Activated CD8-positive, alpha-beta memory T cell treated with anti-CD3 and anti-CD28 coated beads, Interleukin-2, amount 10 ng/mL, durations not matched to agents 7 days and 5 days (primary cell): ENCODE measurements at places on chromosomes 6 and 20.

- no peak for DNase-seq
These were observed 313.7 kb downstream of the SOX4 start for GRCh38 chr6:21907291-21907690.

DNA sequence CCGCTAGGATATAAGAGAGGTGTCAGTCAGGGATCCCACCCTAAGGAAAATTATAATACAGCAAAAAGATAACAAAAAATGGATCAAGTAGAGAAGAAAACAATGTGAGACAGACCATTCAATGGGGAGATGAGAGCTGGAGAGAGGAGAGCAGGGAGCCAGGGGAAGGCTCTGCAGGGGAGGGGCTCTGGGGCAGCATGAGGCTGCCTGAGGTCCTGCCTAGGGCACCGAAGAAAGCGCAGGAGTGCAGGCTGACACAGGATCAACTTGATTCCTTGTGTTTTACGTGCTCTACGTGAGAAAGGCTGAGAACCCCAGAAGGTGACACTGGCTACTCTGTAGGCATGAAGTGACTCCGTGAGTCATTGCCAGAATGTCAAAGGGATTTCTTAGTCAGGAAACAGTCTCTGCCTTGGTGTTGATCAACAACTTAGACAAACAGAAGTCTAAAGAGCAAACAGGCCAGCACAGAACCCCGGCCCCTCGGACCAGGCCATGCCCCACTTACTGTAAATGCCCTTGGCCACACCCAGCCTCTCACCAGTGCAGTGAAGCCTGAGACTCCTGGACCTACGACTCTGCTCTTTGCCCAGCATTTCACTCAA is 290.1 kb upstream of the PRDM1 start:
- no peak for DNase-seq

DNA sequence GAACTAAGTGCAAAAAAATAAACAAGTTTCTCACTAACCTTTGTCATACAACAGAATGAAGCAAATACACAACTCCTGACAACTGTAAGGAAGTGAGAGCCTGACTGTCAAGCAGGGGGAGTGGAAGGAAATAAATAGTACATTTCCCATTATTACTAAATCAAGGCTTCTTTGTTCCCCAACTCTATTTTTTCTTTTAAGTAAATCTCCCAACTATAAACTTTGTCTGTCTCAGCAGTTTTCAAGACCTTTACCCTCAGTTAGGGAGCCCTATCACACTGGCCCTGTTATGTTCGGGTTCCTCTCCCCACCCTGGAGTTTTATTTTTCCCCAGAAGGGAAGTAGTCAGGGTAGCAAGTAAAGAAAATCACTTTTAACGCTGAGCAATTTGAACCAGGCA is 24.1 kb upstream of the IPCEF1 start:
- no peak for DNase-seq

- no peak for DNase-seq
These were observed 24.4 kb downstream of the SYNDIG1 start for GRCh38 chr20:24493661-24494459.

DNA sequence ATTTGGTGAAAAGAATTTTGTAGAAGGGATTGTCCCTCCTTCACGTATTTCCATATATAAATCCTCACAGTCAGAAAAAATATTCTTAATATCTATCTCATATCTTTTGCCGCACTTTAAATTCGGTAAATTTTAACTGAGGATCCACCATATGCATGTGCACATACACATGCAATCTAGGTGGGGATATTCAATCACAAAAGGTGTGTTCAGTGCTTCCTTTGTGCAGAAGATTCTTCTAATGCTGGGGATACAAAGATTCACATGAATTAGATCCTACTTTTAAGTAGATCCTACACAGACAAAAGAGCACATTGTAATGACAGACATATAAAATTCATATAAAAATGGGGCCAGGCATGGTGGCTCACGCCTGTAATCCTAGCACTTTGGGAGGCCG is 13.6 kb upstream of the HLA-DRB1 start:
- DNase-seq, result no peak

DNA sequence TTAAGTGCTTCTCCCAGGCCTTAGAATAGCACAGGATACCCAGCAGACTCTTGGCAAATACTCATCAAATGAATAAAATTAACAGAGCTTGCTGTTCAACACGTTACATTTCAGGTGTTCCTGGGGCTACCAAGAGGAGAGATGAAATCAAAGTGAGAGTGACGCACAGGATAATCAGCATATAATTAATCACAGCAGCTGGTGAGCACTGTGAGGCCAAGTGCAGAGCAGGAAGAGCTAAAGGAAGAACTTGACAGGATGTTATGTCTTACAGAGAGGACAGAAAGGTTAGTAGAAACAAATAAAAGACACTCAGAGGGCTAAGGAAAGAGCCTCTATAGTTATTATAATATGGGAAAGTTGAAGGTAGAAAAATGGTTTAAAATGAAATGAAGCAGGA is 8.8 kb downstream of the PPIL1 start:
- DNase-seq, result no peak

DNA sequence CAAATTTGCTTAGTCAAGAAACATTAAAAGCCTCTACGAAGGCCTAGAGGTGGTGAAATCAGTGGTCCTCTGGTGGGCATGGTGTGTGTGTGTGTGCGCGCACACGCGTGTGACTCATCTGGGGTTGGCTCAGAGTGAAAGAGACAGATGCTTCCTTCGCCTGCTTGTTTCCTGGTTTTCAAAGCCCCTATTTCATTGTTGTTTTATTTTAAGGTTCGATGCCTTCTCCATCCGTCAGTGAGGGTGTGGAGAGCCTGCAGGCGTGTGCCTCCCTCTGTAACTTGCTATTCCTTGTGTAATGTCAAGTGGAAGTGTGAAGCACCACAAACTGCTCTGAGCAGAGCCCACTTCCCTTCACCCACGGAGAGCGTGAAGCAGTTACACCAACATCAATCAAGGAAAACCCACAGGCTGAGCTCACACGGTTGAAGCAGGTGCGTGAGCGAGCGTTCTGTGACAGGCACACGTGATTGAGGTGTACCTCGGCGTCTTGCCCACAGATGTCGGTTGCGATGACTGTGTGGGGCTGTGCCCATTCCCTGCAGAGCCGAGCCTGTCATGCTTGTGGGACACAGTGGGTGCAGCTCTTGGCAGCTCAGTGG is 233.9 kb downstream of the PRL start:
- peak; percentile 72 for DNase-seq

GRCh38 chr20:59948828-59949720 is 8.9 kb downstream of the FAM217B start:
- DNase-seq, result peak; percentile 59

DNA sequence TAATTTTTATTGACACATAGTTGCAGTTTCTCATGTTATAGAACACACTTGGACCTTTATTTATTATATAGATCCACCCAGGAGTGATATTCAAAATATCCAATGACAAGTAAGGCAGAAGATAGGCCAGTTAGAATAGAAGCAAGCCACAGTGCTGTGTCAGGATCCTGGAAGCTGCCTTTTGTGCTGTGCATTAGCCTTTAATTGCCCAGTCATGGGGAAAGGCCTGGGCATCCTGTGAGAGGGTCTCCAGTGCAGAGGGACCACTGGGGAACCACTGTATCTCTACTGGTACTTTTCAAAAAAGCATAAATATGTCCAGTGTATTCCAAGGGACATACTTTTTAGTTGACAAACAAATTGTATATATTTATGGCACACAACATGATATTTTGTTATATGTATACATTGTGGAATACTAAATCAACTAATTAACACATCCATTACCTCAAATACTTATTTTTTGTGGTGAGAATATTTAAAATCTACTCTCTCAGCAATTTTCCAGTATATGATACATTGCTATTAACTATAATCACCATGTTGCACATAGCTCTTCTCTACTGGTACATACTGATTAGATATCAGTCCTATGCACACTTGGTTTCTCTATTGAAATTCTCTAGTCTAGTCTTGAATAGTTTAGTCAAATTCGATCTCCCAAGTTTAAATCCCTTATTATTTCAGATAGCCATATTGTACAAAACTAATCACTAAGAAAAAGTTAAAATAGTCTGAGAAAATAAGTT is 59.5 kb downstream of the CDC40 start:
- DNase-seq, result no peak

- no peak for DNase-seq
These were observed 112.7 kb downstream of the GJA1 start for GRCh38 chr6:121548131-121548530.

- DNase-seq, result no peak
These were observed 96.9 kb downstream of the TCP11 start for GRCh38 chr6:35044145-35044745.

- DNase-seq, result no peak
These were observed 155.0 kb downstream of the GRM1 start for GRCh38 chr6:146183831-146184230.

DNA sequence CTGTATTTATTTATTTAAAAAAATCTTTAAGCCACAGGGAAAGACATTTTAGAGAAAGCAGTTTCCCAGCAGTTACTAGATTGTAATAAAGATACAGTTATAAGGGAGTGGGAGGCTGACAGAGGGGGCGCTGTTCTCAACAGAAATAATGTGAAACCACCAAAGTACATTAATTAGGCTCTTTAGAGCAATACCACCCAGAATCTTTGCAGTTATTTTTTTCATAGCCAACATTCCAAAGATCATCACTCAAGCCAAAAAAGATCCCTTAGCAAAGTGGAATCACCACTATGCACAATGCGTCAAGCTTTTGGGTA is 331.3 kb upstream of the DEFB112 start:
- DNase-seq, result no peak

DNA sequence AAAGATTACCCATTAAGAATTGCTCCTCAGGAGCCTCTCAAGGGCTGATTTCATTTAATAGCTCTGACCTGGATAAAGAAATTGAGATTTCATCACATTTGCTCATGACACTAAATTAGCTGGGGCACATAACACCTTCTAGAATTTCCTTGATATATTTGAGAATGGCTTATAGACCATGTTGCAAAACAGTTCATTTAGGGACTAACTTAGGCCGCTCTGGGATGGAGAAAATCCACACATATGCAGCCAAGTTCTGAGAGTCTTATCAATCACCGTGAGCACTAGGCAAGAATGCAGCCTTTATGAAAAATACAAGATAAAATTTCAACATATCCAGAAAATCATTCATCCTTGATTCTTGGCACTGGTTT is 91.0 kb upstream of the MCHR2 start:
- no peak for DNase-seq

DNA sequence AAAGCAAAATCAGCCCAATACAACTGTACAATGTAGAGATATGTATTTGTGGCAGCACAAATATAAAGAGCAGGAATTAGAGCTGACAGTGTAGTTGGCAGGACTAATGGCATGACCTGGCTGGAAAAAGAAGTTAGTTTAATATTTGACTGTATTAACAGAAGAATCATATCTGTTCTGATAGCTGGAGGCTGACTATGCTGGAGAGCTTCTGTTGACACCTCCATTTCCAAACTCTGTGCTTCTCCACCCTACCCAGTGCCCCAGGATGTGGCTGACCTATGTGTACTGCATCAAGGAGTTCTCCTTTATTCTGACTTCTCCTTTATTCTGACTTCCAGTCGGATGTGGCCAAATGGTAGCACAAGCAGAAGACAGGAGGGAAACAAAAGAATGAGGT is 299.3 kb downstream of the PKHD1 start:
- no peak for DNase-seq

DNA sequence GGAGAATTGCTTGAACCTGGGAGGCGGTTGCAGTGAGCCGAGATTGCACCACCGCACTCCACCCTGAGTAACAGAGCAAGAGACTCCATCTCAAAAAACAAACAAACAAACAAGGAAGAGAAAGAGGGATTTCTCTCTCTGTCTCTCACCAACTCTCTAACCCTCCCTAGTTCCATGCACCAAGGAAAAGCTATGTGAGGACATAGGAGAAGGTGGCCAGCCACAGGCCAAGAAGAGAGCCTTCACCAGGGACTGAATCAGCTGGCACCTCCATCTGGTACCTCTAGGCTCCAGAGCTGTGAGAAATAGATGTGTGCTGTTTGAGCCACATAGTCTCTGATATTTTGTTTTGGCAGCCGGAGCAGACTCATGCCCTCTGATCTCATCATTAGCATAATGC is 9.0 kb upstream of the FAM110A start:
- DNase-seq, result peak; percentile 34

- peak; percentile 37 for DNase-seq
These were observed 6.5 kb upstream of the NPBWR2 start for GRCh38 chr20:64113796-64114355.

DNA sequence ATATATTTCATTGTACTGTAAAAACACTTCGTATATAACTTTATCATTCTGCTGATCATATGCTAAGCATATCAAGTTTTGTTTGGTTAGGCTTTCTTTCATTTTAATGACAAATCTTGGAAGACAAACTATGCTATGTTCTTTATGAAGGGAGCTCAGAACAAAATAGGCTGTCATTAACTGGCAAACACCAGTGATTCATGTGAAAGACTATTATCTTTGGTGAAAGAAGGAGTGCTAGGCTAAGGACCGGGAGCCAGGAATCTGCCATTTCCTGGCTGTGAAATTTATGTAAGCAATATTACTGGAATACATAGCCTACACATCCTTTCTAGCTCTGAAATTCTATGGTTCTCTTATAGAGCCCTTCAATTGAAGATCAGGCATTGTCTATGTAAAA is 136.2 kb upstream of the CCN2 start:
- no peak for DNase-seq
